Ecto neural progenitor cell (in vitro differentiated cells): ENCODE measurements at places on chromosomes 4 and X.
A peak's percentile ranks its signal among the peaks of the same experiment; 100 is the strongest.

GRCh38 chr4:26782168-26782829, 78.3 kb upstream of the STIM2 start:
- no peak for DNase-seq

DNA sequence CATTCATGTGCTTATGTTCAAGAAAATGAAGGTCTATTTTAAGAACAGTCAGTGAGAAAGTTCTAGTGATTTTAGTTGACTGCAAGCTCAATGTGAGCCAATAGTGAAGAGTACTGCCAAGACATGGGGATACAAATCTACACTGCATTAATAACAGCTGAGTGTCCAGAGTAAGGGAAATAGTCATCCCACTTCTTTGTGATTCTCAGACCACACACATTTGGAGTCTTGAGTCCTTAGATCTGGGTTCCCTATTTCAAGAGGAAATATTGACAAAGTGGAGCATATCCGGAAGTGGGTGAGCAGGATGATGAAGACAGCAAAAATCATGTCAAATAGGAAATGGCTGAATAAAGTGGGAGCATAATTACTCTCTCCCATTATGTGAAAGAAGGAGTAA, 171.1 kb downstream of the LARP7 start:
- DNase-seq = no peak

GRCh38 chr4:123406872-123407271, 10.3 kb downstream of the SPRY1 start:
- no peak for DNase-seq

DNA sequence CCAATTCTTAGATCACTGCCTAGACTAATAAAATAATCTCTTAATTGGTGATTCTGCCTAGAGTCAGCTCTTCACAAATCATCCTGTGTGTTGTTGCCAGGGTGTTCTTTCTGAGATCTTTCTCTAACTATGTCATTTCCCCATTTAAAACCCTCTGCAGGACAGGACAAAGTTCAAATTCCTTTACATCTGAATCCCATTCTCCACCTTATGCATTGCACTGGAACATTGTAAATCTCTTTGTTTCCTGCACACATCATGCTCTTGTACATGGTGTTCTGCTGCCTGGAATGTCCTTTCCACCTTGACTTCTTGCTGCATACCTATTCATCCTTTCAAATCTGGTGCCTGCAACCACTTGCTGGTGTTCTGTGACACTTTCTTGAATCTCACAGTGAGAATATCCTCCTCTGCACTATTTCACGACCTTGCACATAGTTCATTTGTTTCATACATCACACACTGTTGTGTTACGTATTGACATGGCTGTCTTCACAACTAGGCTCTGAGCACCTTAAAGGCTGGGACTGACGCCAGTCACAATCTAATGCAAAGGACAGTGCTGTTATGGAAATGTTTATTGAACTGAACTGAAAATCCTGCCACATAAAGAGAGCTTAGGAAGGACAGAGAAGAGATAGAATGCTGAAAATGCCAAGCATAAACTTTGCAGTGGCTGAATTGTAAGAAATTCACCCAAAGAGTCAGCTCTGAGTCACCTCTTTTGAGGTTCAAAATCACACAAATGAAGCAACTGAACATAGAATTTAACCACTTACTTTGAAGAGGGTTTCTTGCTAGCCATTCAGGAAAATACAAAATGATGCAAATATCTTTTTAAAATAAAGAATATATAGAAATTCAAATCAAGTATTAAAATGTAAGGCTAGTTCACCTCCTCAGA, 26.4 kb upstream of the SMIM14 start:
- no peak for DNase-seq

DNA sequence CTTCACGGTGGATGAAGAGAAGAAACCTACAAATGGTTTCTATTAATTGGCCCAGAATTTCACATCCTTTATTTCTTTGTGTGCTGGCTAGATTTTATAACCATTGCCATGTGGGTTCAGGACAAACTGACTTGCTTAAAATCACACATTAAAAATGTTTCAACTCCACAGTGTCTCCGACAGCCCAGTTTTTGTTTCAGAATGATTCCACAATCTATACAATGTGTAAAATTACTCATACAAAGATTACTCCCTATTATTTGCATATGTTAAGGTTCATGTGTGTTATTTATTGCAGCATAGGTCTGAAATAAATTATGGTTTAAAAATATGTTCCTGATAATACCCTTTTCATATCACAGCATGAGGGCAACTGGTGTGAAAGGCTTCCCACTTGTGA, 20.6 kb downstream of the DCHS2 start:
- DNase-seq = no peak

GRCh38 chr4:86130160-86130933, 229.5 kb downstream of the MAPK10 start:
- no peak for DNase-seq

GRCh38 chr4:52983563-52984303, 121.6 kb downstream of the RASL11B start:
- DNase-seq = no peak

DNA sequence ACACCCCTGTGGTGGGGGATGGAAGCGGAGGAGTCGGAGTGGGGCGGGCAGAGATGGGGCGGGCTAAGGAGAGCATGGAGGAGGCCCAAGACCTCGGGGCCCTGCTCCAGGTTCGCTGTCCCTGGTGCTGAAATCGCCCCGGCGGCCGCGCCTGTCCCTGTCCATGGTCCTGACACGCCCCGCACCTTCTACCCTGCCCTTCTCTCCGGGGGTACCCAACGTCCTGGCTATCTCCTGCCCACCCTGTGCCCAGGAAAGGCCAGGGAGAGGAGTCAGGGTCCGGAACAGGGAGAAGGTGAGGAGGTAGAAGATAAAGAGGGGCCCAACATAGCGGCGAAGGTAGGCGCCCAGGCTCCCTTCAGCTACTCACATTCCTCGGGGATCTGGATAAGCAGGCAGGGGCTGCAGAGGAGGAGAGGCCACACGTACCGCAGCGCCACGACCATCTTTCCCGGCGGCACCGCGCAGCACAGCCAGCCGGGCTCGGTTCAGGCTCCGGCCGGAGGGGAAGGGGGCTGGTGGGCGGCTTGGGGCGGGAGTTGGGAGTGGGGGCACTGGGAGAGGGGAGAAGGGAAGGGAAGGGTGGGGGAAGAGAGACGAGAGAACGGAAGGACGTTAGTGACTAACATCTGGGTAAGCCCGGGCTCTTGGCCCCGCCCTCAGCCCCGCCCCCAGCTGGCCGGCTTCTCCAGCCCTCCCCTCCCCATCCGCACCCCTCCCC, 10.4 kb downstream of the L1CAM start:
- peak; percentile 89 for DNase-seq

DNA sequence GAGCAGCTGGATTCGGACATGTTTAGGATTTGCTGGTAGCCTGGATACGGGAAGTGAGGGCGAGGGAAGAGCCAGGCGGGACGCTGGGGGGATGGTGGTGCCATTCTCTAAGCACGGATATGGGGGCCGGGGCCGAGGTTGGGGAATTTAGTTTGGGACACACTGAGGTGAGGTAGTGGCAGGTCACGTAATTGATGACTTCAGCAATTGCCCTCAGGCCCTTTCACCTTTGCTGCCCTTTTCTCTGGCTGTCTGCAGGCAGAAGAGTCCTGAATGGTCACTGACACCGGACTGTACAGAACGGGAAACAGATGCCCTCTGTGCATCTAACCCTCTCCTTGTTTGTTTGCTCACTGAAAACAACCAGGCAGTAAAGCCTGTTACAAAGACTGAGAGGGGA, 16.9 kb upstream of the HMGB3 start:
- DNase-seq = peak; percentile 53

GRCh38 chr4:162104459-162105124, 59.2 kb downstream of the FSTL5 start:
- DNase-seq = no peak

GRCh38 chr4:129218897-129219296, 122.9 kb downstream of the C4orf33 start:
- no peak for DNase-seq

DNA sequence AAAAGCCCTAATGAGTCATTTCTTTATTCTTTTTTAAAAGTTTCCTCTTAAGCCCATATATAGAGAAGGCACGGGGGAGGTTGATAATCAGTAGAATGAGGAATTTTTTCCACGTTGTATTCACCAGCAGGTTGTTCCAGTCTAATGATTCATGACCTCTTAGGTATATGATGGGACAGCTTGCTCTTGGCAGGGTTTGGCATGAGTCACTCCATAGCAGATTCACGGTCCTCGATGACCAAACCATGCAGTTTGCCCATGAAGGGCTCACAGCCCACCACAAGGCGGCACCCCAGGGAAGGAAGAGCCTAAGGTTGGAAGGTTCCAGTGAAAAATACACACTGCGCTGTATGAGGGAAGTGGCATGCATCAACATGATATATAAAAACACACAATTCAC, 623.8 kb upstream of the DIPK2B start:
- no peak for DNase-seq

GRCh38 chrX:44569122-44569521, 26.5 kb upstream of the FUNDC1 start:
- DNase-seq = no peak

GRCh38 chrX:134541906-134542305, 81.9 kb downstream of the HPRT1 start:
- DNase-seq = no peak

DNA sequence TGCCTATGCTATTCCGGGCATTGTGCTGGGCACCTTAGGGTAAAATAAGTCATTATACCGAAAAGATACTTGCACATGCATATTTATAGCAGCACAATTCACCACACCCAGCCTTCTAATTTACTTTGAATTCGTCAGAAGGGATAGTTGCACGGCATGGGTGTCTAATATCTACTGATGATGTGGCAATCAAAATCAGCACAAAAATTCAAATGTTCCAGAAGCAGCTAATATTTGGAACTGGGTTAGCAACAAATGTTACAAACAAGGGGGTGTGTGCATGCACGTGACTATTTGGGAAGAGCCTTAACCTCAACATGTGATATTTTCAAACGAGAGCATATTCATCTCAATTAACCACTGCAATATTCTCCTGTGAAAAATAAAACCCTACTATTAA, 79.7 kb upstream of the PRSS48 start:
- DNase-seq = no peak

DNA sequence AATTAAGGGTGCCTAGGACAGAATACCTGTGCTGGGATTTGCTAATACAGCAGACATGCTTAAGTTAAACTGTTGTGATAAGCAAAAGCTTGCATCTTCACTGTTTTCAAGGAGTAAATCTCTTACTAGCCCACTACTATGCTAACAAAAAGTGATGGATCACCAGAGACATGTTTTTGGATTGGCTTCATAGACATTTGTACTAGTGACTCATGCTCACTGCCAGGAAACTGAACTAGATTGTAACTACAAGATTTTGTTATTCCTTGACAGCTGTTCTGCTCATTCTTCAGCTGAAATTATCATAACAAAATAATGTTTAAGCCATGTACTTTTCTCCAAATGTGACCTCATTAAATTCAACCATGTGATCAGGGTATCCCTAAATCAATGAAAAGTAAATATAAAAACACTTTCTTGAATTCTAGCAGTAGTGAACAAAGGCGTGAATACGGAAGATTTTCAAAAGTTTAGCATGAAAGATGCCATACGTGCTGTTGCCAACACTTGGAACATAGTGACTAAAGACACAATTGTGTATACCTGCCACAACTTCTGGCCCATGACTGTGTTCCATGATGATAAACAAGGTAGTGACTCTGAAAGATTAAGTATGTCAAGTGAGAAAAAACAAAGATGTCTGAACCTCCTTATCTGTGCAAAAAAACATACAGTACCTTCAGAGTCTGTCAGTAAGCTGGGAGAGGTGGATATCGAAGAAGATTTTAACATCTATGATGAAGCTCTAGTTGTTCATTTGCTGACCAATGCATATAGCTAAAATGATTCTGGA, 154.0 kb downstream of the BTC start:
- DNase-seq = no peak

DNA sequence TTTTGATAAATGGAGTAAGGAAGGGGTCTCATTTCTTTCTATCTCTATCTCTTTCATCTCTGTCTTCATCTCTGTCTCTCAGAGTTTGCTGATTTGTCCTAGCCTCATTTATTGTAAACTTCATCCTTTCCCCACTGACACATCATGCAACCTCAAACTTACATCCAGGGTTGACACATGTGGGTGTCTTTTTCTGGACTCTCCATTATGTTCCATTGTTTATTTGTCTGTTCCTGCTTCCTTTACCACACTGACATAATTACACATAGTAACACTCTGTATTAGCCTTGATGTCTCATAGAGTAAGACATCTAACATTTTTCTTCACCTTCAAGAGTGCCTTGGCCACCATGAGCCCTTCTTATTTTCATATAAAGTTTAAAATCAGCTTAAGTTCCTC, 8.1 kb upstream of the SRD5A3 start:
- DNase-seq = no peak

DNA sequence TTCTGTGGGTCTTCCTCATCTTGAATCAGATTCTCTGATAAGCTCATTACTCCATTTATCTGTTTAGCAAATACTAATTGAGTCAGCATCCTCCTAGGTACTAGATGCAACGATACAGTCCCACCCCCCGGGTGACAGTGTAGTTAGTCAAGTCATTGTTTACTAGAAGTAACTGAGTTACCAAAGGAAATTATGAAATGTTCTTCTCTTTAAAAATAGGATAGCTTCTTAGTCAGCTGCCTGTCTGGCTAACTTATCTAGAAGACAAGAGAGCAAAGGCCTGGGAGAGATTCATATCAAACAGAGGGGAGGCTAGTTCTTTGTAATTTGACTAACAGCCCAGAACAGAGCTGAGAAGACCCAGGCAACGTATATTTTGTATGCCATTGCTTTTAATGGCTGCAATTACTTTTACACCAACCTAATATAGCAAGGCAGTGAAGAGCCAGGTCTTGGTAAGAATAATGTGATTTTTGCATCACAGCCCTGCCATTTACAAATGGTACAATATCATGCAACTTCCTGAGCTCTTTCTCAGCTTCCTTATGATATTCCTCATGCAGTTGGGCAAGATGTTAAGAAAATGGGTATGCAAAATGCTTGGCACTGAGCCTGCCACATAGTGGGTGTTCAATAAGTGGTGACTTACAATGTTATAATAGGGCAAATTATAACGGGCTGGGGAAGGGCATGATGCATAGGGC, 149.9 kb downstream of the CHIC2 start:
- DNase-seq = no peak

- DNase-seq = no peak
Measured at GRCh38 chr4:1768367-1769034, 24.6 kb upstream of the FGFR3 start.

GRCh38 chrX:72003811-72004750, 93.4 kb downstream of the NHSL2 start:
- peak; percentile 57 for DNase-seq

GRCh38 chr4:105145903-105146275, 787 bp upstream of the TET2 start:
- DNase-seq = no peak

GRCh38 chrX:29231800-29232199, 644.6 kb downstream of the IL1RAPL1 start:
- DNase-seq = no peak

DNA sequence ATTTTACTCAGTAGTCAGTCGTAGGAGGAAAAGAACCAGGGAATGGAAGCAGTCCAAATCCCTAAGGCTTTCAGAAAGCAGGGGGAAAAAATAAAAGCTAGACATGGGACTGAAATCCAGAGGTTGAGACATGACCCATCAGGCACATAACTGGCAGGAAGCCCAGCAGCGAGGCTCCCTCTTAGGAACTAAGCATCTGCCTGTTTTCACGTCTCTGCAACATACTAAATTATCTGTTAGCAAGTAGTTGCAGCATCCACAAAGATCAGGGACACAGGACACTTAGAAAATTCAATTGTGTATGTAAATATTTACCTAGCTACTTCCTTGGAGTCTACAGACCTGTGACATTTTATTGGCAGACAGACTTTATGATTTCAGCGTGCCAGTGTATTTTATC, 118.0 kb upstream of the EDNRA start:
- no peak for DNase-seq

GRCh38 chr4:114302472-114302871, 296.1 kb upstream of the UGT8 start:
- no peak for DNase-seq

GRCh38 chr4:170015285-170015684, 10.9 kb downstream of the MFAP3L start:
- no peak for DNase-seq
